Activated CD8-positive, alpha-beta T cell treated with anti-CD3 and anti-CD28 coated beads for 36 hours (primary cell): ENCODE measurements at places on chromosomes 7 and 10. TPM values are rescaled to one million over a fixed set of nuclear protein-coding genes. Genes with fewer than 3 reads are reported as not detected.

AZGP1 gene
- not detected for total RNA-seq

PSMC2 gene
- total RNA-seq: 137 TPM

RNF148 gene
- not detected for total RNA-seq

AHR gene
- total RNA-seq: 32.1 TPM

AGAP6 gene
- total RNA-seq: 13.8 TPM

ZNF107 gene
- total RNA-seq: 13.0 TPM

ABCA13 gene
- total RNA-seq: not detected

TMED4 gene
- 76.2 TPM for total RNA-seq

SPDYE1 gene
- not detected for total RNA-seq

CH25H gene
- not detected for total RNA-seq

DNA sequence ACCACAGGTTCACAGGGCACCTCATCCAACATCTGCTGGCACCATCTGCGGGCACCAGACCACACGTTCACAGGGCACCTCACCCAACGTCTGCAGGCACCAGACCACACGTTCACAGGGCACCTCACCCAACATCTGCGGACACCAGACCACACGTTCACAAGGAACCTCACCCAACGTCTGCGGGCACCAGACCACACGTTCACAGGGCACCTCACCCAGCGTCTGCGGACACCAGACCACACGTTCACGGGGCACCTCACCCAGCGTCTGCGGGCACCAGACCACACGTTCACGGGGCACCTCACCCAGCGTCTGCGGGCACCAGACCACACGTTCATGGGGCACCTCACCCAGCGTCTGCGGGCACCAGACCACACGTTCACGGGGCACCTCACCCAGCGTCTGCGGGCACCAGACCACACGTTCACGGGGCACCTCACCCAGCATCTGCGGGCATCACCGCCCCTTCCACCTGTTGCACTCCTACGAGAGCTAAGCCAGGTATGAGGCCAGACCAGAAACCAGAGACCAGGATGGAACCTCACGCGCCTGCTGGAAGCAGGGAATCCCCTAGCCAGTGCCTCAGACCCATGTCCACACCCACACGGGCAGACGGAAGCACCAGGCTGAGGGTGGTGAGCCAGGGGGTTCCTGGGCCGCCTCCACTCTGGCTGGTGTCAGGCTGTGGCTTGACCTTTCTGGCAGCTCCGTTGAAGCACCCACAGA lies 182.8 kb downstream of the MAD1L1 start:
- no peak overlapping the region for H3K27ac ChIP-seq
- no peaks in the 10 kb centered on the region for H3K27me3 ChIP-seq
- H3K4me3 ChIP-seq: no peak overlapping the region
- H3K4me1 ChIP-seq: peaks cover 16% of the 10 kb centered on the region
- peak; percentile 73 for DNase-seq

DNA sequence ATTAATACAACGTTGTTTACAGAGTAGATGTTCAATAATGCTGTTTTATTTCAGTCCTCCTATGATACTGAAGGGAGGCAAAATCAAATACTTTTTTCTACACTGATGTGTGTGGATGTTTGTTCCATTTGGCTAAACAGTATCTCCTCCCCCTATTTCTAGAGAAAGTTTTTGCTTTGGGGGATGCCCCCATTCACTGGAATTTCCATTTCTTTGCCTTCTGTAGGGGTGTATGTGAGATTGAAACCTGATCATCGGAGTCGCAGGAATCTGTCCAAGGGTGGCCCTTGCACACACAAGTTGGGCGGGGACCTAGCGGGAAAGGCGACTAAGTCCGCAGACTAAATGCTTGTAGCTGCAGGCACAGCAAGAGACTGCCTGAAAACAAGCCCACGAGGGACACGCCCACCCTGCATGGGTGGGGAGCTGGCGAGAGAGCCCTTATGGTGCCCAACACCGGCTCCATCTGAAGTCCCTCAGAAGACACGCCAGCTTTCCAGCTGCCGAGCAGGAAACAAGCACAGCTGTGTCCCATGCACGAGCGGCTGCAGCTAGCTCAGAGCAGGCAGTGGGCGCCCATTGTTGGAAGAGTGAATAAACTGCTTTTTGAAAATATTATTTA lies 58.0 kb downstream of the ESYT2 start:
- H3K36me3 ChIP-seq: peaks cover 35% of the 10 kb centered on the region
- no peak overlapping the region for H3K27ac ChIP-seq
- H3K27me3 ChIP-seq: no peaks in the 10 kb centered on the region
- DNase-seq: no peak
- peaks cover 34% of the 10 kb centered on the region for H3K4me1 ChIP-seq

GRCh38 chr7:76054123-76055120 lies 6.5 kb downstream of the MDH2 start:
- H3K36me3 ChIP-seq: peaks cover 48% of the 10 kb centered on the region
- H3K27ac ChIP-seq: no peak overlapping the region
- no peaks in the 10 kb centered on the region for H3K27me3 ChIP-seq
- no peak overlapping the region for H3K4me3 ChIP-seq
- H3K4me1 ChIP-seq: peaks cover 20% of the 10 kb centered on the region

GRCh38 chr7:93817526-93817925 lies 73.0 kb downstream of the TFPI2 start:
- no peaks in the 10 kb centered on the region for H3K4me1 ChIP-seq
- DNase-seq: no peak
- no peak overlapping the region for H3K27ac ChIP-seq

GRCh38 chr7:5094641-5095040 lies 49.0 kb downstream of the RBAK start:
- DNase-seq: no peak
- no peaks in the 10 kb centered on the region for H3K4me1 ChIP-seq

DNA sequence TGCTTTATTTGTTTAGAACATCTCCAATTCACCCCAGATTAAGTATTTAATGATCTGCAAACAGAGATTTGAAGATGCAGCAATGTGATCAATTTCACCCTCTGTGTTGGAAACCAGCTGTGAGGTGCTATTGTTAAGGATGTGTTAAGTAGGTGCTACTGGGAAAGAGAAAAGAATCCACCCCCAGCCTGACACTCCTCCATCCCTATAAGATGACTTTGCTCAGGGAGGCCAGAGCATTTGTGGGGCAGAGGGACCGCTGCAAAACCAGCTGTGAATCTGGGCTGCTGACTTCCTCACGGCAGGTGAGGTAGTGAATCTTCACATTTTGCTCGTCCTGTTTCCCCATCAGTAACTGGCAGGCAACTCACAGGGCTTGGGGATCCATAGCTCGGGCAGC lies 297.5 kb downstream of the GFRA1 start:
- H3K4me1 ChIP-seq: no peaks in the 10 kb centered on the region
- no peaks in the 10 kb centered on the region for H3K27me3 ChIP-seq
- DNase-seq: no peak
- no peak overlapping the region for H3K4me3 ChIP-seq

- H3K36me3 ChIP-seq: no peaks in the 10 kb centered on the region
- H3K27me3 ChIP-seq: peaks cover 7% of the 10 kb centered on the region
- no peaks in the 10 kb centered on the region for H3K4me1 ChIP-seq
Measured at GRCh38 chr10:31652038-31652437, 276.6 kb downstream of the ARHGAP12 start.

DNA sequence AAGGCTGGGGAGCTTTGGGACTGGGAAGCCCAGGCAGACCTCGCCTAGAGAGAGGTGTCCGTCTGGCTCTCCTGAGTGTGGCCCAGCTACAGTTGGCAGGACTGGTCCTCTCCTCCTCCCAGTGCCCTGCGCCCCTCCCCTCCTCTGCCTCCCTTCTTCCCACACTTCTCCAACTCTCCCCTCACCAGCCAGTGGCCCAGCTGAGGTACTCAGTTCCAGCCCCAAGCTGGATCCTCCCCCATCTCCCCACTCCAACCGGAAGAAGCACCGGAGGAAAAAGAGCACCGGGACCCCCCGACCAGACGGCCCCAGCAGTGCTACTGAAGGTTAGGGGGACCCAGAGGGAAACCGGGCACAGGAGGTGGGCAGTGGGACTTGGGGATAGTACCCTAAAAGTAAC lies 27.7 kb downstream of the GBX1 start:
- no peaks in the 10 kb centered on the region for H3K4me1 ChIP-seq
- H3K36me3 ChIP-seq: peaks cover 5% of the 10 kb centered on the region
- H3K4me3 ChIP-seq: no peak overlapping the region
- H3K27ac ChIP-seq: no peak overlapping the region
- H3K27me3 ChIP-seq: no peaks in the 10 kb centered on the region

DNA sequence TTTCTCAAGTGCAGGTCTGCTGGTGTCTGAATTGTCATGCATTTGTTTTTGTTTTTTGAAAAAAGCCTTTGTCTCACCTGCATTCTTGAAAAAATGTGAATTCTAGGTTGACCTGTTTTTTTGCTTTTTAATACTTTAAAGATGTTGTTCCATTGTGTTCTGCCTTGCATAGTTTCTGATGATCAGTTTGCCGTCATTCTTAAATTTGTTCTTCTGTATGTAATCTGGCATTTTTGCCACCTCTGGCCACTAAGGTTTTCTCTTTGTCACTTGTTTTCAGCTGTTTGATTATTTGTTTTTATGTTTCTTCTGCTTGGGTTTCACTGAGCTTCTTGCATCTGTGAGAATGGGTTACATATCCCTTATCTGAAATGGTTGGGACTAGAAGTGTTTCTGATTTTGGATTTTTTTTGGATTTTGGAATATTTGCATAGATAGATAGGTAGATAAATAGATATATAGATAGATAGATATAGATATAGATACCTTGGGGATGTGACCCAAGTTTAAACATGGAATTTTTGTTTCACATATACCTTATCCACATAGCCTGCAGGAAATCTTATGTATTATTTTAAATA lies 16.5 kb downstream of the MGMT start:
- DNase-seq: no peak
- no peak overlapping the region for H3K4me3 ChIP-seq
- no peaks in the 10 kb centered on the region for H3K4me1 ChIP-seq
- H3K36me3 ChIP-seq: peaks cover 44% of the 10 kb centered on the region
- H3K27me3 ChIP-seq: no peaks in the 10 kb centered on the region

DNA sequence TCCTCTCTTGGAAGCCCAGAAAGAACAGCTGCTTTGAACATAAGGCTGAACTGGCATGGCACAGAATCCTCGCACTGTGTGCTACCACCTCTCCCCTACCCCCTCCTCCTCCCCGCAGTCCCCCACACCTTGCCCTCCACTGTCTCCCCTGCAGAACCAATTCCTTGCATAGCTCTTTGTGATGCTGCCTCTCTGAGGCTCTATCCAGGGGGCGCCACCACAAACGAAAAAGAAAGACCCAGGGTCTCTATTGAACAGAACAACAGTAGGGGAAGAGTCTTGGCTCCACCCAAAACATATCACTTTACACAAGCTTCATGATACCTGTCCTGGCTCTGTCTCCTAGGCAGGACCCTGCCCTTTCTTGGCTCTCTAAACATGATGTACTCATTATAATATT lies 26.2 kb upstream of the EBLN1 start:
- H3K4me3 ChIP-seq: no peak overlapping the region
- peak; percentile 33 for DNase-seq
- H3K27me3 ChIP-seq: peaks cover 3% of the 10 kb centered on the region
- H3K27ac ChIP-seq: no peak overlapping the region

GRCh38 chr10:113005380-113005779 lies 55.3 kb downstream of the TCF7L2 start:
- H3K4me1 ChIP-seq: peaks cover 27% of the 10 kb centered on the region
- DNase-seq: no peak
- no peaks in the 10 kb centered on the region for H3K36me3 ChIP-seq
- H3K27ac ChIP-seq: no peak overlapping the region
- H3K27me3 ChIP-seq: peaks cover 49% of the 10 kb centered on the region

DNA sequence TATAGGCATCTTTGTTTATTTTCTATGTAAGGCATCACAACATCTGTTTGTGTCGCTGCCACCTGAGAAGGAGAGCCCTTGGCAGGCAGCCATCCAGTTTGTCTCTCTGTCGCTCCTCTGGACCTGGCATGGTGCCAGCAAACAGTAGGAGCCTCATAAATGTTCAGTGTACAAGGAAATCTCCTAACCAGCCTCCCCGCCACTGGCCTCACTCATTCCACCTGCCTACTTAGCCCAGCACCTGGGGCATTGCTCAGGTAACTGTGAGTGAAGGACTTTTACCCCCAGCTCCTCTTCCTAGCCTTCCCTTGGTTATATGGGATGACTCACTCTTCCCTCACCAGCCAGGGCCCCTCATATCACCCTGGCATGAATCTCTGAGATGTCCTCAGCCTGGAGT lies 61.7 kb upstream of the NPTX2 start:
- DNase-seq: no peak
- no peak overlapping the region for H3K4me3 ChIP-seq
- H3K27ac ChIP-seq: no peak overlapping the region

- peaks cover 8% of the 10 kb centered on the region for H3K27me3 ChIP-seq
- peak; percentile 40 for DNase-seq
- H3K4me1 ChIP-seq: peaks cover 20% of the 10 kb centered on the region
Measured at GRCh38 chr7:127486654-127487053, 94.1 kb upstream of the ZNF800 start.

DNA sequence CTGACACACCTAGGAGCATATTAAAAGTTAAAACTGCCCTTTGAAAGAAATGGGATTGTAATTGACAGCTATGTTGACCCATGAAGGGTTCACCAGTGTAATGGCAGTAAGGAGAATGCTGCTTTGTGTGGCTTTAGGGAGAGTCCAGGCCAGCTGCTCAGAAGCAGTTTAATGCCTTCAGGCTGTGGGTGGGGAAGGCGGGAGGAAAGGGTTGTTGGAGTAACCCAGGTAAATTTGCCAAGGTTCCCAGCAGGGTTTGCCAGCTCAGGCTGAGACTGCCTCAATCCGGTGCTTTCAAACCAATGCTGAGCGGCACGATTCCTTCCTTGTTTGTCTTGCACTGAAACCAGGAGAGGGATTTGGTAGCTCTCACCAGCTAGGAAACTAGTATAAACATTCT lies 637.2 kb downstream of the INHBA start:
- H3K27ac ChIP-seq: no peak overlapping the region
- no peaks in the 10 kb centered on the region for H3K36me3 ChIP-seq
- no peaks in the 10 kb centered on the region for H3K27me3 ChIP-seq

DNA sequence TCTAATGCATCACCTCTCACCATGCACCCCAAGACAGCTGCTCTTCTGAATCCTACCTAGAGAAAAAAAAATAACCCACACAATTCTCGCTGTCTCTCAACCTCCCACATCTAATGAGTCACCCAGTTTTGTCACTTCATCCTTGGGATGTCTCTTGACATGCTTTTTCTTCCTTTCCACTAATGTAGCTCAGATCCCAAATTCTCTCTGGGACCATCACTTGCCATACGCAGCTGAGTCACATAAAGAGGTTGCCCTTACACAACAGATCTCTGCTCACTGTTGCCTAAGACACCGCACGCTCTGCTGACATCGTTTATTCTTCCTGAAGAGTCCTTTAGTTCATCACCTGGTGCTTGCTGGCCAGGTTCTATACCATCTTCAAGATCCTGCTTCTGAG lies 606.0 kb upstream of the GALNT17 start:
- H3K36me3 ChIP-seq: no peaks in the 10 kb centered on the region
- H3K4me1 ChIP-seq: no peaks in the 10 kb centered on the region
- H3K27me3 ChIP-seq: peaks cover 3% of the 10 kb centered on the region
- H3K27ac ChIP-seq: no peak overlapping the region
- no peak overlapping the region for H3K4me3 ChIP-seq
- DNase-seq: no peak

- H3K4me3 ChIP-seq: no peak overlapping the region
- H3K27me3 ChIP-seq: no peaks in the 10 kb centered on the region
- H3K4me1 ChIP-seq: peaks cover 12% of the 10 kb centered on the region
- H3K27ac ChIP-seq: peak overlapping the region; percentile 26
- peak; percentile 73 for DNase-seq
Measured at GRCh38 chr10:34994565-34995142, 95.5 kb downstream of the CUL2 start.
